ENCODE measurements at places on chromosomes 7 and 10. TPM values are rescaled to one million over a fixed set of nuclear protein-coding genes. Genes with fewer than 3 reads are reported as not detected.

Gene SLC25A40
- 19.8 TPM for total RNA-seq

Gene ANKRD61
- not detected for total RNA-seq

Gene VSTM4
- 0.70 TPM for total RNA-seq

Gene SPDYE11
- not detected for total RNA-seq

Gene DNAJB12
- total RNA-seq = 42.4 TPM

Gene NRCAM
- total RNA-seq = 81.8 TPM

Measured in osteocyte (in vitro differentiated cells).